ENCODE measurements at places on chromosomes 16 and 17.

GRCh38 chr17:46208997-46209396, 15.8 kb upstream of the KANSL1 start:
- no peak for DNase-seq

DNA sequence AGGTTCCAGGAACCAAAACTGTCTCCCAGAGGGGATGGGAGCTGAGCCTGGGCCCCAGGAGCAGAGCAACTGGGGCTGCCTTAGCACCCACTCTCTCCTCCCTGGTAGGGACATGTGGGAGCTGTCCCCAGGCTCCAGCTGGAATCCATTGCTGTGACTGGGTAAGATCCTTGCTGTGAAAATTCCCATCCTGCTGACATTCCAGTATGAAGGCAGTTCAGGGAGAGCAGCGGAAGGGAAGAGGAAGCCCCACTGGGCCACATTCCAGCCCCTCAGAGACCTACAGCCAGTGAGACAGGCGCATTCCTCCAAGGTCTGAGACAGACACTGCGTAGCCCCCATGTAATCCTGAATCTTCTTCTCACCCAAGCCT, 24.2 kb downstream of the MYO18A start:
- DNase-seq, result no peak

GRCh38 chr17:28968231-28968913, 17.1 kb upstream of the PHF12 start:
- no peak for DNase-seq

- DNase-seq, result no peak
Measured at GRCh38 chr17:67520252-67520906, 143.3 kb downstream of the PITPNC1 start.

DNA sequence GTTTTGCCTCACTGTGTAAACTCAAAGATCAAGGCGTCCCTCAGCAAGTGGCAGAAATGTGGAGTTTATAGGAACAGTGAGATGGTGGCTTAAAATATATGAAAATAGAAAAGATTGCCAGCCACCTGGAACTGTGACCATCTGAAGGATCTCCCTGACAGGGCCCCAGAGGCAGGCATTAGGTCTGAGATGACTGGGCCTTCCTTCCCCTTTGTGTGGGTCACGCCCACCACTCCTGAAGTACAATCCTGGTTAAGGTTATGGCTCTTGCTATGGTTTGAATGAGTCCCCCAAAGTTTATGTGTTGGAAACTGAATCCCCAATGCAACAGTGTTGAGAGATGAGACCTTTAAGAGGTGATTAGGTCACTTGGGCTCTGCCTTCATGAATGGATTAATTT, 6.4 kb downstream of the ST6GALNAC2 start:
- no peak for DNase-seq

- no peak for DNase-seq
Measured at GRCh38 chr16:85891776-85892166, 7.2 kb upstream of the IRF8 start.

GRCh38 chr17:49508061-49508865, 13.2 kb downstream of the NGFR start:
- no peak for DNase-seq

- DNase-seq, result no peak
Measured at GRCh38 chr16:2388139-2388874, 40.9 kb upstream of the CCNF start.

GRCh38 chr16:19672378-19672777, 45.6 kb downstream of the KNOP1 start:
- no peak for DNase-seq

GRCh38 chr16:28125592-28125991, 62.1 kb upstream of the GSG1L start:
- no peak for DNase-seq

DNA sequence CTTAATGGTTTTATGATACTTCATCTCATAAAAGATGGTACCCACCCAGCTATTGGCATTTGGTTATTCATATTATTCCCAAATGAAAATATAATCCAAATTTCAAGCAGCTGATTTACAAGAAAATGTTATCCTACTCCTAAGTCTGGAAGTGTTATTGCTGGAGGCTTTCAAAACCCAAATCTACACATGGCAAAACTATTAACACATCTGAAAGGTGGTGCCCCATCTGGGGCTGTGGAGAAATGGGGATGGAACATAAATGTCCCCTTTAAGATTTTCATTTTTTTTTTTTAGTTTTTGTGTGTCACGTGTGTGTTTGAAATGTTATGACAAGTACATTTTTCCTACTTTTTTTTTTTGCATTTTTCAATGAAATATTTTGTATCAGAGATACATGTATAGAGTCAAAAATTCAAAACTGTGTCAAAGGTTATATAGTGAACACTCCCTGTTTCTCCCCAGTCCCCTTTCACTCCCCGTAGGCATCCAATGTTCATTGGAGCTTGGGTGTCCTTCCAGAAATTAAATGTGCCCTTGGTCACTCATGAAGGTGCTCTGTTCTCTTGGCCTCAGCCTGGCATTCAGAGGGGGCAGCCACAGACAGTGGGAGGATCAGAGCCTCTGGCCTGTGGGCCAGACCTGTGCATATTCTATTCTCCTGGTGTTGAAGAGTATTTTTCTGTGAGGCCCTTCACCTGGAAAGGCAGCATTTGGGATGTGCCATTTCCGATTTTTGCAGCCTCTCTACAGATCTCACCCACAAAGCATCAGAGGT, 79.1 kb downstream of the CLEC16A start:
- no peak for DNase-seq

GRCh38 chr17:60362329-60362728, 29.6 kb downstream of the USP32 start:
- DNase-seq, result no peak

GRCh38 chr16:82368041-82368440, 198.0 kb upstream of the MPHOSPH6 start:
- no peak for DNase-seq

GRCh38 chr17:50358177-50358576, 12.3 kb downstream of the XYLT2 start:
- no peak for DNase-seq

DNA sequence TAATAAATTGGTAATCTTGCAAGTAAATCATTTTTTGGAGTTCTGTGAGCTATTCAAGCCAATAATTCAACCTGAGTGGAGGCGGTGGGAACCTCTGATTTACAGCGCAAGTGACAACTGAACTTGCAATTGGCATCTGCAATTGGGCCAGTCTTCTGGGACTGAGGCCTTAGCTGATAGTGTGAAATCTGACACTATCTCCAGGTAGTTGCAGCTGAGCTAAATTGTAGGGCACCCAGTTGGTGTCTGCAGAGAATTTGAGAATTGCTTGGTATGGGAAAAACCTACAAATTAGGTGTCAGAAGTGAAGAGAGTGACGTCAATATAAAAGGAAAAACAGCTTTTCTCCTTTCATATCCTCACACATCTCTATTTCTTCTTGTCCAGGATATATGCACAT, 1633.6 kb upstream of the GOT2 start:
- DNase-seq, result no peak

GRCh38 chr17:66420961-66421371, 118.6 kb downstream of the PRKCA start:
- DNase-seq, result no peak

- DNase-seq, result no peak
Measured at GRCh38 chr16:718922-719321, 2.0 kb upstream of the ANTKMT start.

DNA sequence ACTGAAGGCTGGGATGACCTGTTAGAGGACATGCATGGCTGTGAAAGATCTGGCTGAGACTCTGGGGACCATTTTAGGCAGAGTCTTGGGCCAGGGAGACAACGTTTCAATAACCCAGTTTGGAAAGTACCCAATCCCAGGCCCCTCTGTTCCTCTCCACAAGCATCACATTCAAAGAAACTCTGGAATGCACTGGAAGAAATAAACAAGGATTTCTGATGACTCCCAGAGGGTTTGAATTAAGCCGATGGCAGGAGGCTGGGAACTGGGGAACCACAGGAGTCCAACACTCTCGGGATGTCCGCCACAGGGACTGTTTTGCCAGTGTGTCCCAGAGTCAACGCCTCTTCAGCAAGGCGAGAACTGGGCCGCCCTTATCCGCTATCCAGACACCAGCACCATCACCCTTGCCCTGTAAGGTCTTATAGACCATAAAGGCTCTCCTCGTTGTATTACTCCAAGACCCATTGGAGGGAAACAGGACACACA, 3.3 kb downstream of the PMP22 start:
- DNase-seq, result no peak

DNA sequence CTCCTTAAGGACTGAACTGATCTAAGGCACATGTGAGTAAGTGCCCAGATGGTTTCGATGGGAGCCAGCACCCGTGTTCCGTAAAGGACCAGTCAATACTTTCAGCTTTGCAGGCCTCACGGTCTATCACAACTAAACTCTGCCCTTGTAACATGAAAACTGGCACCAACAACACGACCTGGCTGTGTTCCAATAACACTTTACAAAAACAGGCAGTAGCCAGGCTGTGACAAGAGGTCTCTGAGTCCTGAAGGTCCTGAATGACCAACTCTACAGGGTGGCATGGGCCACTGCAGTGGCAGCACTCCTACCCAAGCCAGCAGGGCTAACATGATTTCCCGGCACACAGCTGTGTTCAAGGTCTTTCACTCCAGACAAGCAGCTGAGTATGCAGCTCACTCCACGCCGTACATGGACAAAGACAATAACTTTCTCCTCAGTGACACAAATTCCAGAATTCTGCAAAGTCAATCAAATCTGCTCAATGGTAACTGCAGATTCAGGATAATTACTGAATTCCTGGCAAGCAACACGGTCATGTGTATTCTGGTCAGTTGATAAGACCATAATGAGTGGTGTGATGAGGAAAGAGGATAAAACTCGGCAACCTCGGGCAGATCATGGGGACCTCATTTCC, 15.3 kb downstream of the NPLOC4 start:
- no peak for DNase-seq

DNA sequence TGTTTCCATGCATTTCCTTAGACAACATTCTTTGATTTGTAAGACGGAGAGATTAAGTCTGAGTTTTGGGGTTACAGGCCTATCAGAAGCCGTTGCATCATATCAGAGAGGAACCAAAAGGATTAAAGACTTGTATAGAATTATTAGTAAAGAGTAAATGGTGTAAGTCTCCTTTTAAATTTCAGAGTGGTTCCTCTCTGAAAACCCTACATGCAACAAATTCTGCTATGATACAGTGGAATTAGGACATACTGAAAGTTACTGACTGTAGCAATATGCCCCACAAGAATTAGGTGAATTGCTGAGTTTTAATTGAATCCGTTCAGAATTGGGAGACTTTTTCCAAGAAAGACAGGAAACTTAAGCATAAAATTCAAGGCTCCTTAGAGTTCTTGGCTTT, 221.6 kb downstream of the FTO start:
- DNase-seq, result no peak

GRCh38 chr17:76394166-76394565, 9.8 kb downstream of the SPHK1 start:
- DNase-seq, result no peak

All from cortex of kidney (tissue), 1 donor.